ENCODE measurements at places on chromosomes 1 and 21.

DNA sequence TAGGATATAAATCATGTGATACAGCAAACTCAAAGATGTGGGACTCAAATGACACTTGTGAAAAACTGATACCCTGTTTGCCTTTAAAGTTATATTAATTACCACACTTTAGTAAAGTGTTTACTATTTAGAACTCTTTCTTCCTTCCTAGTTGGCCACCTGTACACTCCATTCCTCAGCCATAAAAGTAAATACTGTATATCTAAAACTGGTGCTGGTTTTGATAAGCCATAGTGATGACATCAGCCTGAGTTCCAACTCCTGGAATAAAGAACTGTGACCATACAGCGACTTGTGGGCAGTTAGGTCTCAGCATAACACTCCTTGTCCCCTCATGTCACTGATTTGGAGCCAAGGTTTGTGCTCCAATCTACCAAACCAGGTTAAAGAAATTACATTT lies 2.8 kb downstream of the PTGER3 start:
- DNase-seq = no peak

- DNase-seq = no peak
Observed at GRCh38 chr1:235265900-235266299, 62.1 kb downstream of the ARID4B start.

DNA sequence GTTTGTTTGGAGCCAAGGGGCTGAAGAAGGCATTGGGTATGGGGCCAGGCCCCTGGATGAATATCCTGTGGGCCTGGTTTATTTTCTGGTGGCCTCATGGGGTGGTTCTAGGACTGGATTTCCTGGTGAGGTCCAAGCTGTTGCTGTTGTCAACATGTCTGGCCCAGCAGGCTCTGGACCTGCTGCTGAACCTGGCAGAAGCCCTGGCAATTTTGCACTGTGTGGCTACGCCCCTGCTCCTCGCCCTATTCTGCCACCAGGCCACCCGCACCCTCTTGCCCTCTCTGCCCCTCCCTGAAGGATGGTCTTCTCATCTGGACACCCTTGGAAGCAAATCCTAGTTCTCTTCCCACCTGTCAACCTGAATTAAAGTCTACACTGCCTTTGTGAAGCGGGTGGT lies 1.4 kb downstream of the ACKR1 start:
- no peak for DNase-seq

DNA sequence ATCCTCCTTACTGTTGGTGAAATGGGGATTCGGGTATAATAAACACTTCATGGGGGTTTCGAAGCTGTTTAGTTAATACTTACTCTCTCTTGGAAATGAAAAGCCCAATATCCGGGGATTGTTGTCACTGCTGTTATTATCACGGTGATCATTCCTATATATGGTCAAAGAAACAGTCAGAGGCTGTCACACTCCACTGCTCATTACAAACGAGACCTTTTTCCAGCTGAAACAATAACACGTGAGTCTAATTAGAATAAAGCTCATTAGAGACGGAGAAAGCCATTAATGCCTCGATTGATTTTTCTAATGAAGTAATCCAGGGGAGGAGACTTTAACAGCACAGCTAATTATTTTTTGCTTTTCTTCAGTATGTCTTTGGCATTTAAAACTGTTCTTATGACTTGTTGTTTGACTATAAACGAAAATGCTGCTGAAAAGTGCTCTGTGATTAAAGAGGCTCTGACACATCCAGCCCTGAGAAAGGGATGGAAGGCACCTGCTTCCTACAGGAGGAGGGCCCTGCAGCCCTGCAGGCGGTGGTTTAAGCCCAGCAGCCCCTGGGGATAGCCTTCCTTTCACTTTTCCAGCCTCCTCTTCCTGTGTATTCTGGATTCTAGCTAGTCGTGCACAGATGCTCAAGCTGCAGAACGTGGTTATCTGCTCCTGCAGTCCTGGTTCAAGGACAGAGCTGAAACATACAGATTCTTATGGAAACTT lies 143.6 kb downstream of the EDEM3 start:
- no peak for DNase-seq

DNA sequence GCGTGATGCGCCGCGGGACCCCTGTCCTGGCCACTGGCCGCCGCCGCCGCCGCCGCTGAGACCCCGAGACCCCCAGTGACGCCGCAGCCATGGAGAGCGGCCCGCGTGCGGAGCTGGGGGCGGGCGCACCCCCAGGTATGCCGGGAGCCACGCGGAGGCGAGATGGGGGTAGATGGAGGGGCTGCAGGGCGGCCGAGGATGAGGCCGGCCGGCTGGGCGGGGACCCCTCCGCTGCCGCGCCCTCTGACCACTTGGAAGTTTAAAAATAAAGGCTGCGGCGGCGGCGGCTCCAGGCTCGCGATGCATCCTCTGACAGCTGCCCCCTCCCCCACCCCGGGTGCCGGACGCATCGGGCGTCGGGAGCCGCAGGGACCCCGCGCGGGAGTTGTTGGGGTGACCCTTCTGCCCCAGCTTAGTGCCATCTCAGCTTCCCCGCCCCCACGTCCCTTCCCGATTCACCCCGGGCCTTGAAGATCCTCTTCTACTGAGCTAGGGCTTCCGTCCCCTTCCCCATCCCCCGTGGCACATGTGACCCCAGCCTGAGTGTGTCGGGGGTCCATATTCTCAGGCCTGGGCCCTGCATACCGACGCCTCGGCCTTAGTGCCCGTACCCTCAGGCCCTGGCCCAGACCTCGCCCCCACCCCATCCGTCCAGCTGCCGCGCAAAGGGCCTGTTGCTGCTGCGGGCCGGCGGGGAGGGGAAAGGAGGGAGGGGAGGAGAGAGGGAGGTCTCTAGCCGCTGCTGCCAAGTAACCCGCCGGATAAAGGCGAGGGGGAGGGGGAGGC lies 562 bp downstream of the MAP7D1 start:
- DNase-seq = no peak

DNA sequence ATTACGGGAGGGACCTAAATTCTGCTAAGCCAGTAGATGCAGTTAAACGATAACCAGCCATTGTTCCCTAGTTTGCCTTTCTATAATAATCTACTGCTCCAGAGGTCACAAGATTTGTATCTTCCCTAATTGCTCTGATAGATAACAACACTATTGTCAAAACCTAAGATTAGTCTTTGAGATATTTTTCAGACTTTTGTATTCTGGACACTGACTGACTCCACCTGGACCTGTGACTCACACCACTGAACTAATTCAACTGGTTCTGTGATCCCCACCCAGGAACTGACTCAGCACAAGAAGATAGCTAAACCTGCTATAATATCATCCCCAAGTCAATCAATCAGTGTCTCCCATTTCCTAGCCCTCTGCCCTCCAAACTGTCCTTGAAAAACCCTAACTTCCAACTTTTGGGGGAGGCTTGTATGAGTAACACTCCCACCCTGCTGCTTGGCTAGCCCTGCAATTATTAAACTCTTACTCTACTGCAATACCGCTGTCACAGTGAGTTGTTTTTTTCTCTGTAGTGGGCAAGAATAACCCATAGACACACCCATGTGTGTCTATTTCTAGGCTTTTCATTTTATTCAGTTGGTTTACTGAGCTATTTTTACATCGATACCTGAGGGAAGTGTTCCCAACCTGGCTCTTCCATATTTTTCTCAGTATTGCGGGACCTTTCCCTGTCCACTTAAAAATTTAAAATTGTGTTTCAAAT lies 11.2 kb downstream of the KIFAP3 start:
- DNase-seq = no peak

GRCh38 chr1:110206261-110206920 lies 3.7 kb upstream of the KCNC4 start:
- no peak for DNase-seq

GRCh38 chr1:156551869-156552268 lies 20.5 kb downstream of the IQGAP3 start:
- no peak for DNase-seq

- DNase-seq = no peak
Observed at GRCh38 chr1:201404055-201404454, 4.9 kb upstream of the LAD1 start.

DNA sequence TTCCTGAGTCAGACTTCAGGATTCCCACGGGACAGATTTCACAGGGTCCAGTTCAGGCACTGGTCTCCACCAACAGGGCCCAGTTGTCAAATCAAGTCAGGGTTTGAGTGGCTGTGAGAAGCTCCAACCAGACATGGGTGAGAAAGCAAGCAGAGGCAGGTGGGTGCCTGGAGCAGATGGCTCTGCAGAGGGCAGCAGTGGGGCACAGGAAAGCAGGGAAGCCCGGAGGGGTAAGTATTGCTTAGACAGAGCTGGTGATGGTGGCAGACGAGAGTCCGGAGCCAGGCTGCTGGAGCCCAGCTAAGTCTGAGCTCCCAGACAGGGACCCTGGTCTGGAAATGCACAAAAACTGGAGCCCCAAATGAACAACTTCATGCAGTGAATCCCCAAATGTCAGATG lies 40.4 kb downstream of the RIMS3 start:
- DNase-seq = peak; percentile 50

- no peak for DNase-seq
Observed at GRCh38 chr1:7824701-7825100, 28.2 kb downstream of the UTS2 start.

DNA sequence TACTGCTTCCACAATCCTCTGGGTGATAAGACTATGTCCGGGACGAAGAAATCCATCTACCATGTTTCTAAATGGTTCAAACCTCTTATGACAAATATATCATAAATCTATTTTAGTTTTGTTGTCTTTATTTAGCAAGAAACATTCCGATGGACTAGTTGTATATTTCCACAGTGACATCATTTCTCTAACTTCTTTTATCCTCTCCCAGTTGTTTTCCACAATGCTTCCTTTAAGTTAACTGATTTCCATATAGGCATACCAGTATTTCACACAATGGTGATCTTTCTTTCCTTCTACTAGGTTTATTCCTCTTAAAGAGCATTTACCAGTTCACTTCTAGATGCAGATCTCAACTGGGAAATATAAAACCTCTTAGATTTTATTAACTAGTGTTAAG lies 44.8 kb downstream of the USP1 start:
- DNase-seq = no peak

DNA sequence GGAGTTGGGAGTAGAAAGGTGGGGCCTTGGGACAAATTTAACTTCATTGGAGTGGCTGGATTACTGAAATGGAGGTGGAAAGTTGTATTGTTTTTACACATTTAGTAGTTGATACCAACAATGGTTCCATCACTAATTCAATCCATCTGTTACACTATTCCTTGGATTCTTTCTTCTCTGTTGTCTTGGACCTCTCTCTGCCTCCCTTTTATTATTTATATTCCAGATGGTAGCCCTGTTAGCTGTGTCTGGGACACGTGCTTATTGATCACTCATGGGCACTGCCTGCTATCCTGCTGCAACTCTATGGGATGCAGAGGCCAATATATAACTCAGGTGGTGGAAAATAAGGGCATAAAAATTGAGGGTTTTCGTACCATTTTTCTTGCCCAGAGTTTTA lies 346.3 kb downstream of the PAPPA2 start:
- no peak for DNase-seq

GRCh38 chr1:96364576-96364975 lies 357.0 kb upstream of the PTBP2 start:
- no peak for DNase-seq

- DNase-seq = no peak
Observed at GRCh38 chr1:231612393-231613089, 14.0 kb upstream of the DISC1 start.

DNA sequence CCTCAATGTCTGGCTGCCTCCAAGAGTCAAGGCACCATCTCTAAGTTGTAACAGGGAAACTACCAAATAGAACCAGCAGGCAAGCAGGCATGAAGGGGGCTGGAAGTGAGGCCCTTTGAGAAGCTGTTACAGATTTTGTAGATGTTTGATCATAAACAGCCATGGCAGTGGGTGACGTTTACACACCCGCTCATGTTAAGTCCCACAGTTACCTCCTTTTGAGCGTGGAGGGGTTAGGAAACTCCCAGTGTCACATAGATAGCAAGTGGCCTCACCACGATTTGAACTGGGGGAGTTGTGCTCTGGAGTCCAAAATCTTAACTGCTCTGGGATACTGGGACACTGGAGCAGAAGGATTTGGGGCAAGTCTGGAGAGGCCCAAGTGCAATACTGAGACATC lies 192.4 kb downstream of the HIVEP3 start:
- DNase-seq = no peak

DNA sequence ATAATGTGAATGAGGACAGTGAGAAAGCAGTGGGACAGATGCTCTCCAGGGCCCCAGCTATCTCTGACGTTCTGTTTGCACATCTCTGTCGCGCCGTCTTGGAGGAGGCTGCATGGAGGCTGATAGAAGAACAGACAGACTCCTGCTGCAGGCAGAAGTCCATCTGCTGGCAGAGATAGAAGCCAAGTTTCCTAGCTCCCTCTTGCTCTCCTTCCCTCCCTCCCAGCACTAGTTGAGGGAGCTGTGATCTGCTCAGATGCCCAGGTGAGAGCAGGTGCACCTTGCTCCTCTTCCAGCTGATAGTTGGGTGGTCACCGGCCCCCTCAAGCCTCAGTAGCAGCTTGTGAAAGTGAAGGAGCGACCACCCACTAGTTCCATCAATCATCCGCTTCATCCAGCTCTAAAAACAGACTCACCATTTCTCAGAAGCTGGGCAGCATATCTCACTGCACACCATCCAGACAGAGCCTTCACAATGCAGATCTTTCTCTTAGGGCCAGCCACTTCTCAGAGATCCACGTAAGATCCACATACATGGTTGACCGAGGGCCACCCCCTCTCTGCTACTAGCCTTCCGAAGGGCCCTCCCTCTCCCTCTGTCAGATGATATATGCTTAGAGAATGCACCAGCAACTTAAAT lies 12.9 kb downstream of the LRRN2 start:
- DNase-seq = no peak

- DNase-seq = no peak
Observed at GRCh38 chr1:31364561-31365250, 8.2 kb downstream of the FABP3 start.

- no peak for DNase-seq
Observed at GRCh38 chr1:159275891-159276290, 26.2 kb upstream of the FCER1A start.

DNA sequence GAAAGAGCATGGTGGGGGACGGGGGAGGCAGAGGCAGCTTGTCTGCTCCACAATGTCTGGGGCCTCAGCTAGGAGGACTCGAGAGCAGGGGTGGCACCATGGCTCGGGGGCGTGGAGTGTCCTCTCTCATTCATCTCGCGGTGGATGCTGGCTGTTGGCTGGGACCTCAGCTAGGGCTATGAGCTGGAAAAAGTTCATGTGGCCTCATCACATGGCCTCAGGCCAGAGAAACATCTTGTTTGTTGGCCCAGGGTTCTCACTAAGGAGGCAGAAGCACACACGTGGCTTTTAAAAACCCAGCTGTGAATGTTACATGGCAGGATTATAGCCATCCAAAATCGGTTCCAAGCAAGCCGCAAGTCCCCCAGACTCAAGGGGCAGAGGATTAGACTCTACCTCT lies 6.2 kb upstream of the CENPS start:
- DNase-seq = no peak

GRCh38 chr1:60078182-60078581 lies 4.6 kb upstream of the C1orf87 start:
- DNase-seq = no peak

GRCh38 chr1:115555446-115555845 lies 86.3 kb upstream of the VANGL1 start:
- DNase-seq = no peak

- DNase-seq = no peak
Observed at GRCh38 chr21:25176637-25177412, 430.5 kb downstream of the MRPL39 start.

Measured in NCI-H1694 (cell line).